ENCODE measurements at places on chromosomes 5 and 9. TPM values are rescaled to one million over a fixed set of nuclear protein-coding genes. Genes with fewer than 3 reads are reported as not detected.

DNA sequence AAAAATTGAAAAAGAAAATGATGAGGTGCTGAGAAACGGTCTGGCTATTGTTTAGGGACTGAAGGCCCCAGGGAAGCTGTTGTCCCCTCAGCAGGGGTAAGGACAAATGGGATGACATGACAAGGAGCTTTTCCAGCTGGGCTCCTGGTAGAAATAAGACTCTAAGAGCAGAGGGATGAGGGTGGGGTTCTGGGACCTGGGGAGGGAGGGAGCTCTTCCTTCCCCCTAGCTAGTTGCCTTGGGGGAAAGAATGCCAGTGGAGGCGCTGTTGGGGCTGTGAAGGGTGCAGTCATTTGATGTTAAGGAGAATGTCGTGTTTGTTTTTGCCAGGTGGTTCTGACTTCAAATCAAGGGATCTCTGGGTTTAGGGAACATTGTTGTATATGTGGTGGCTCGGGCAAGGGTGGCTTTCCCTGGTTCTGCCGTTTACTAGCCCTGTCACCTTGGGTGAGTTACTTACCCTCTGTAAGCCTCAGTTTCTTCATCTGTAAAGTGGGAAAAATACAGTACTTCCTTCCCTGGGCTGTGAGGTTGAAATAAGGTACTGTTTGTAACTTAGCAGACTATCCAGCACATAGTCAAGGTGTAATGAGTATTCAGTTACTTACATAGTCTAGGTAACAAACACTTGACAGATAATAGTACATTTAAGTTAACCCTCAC lies 47.8 kb downstream of the WWC1 start:
- no peak for DNase-seq

- no peak for DNase-seq
Measured at GRCh38 chr9:78510035-78510434, 213.1 kb downstream of the PSAT1 start.

DNA sequence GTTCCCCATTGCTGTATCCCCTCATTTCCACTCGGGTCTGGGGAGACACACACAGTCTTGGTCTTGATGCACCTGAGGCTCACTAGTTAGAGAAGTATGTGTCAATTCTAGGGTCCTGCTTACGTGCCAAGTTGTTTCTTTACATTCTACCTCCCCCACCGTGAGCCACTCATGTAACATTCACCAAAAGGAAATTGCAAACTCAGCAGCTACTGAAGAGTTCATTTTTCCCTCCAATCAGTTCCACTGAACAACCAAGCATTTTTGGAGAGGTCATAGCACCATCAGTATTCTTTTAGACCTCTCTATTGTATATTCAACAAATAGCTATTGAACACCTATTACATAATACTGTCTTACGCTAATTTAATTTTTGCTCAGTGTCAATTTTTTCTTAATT lies 281.1 kb downstream of the SH3GL2 start:
- DNase-seq = no peak

- DNase-seq = no peak
Measured at GRCh38 chr9:77455312-77455927, 192.7 kb downstream of the GNA14 start.

GRCh38 chr5:65771266-65771665 lies 49.3 kb downstream of the NLN start:
- no peak for DNase-seq

DNA sequence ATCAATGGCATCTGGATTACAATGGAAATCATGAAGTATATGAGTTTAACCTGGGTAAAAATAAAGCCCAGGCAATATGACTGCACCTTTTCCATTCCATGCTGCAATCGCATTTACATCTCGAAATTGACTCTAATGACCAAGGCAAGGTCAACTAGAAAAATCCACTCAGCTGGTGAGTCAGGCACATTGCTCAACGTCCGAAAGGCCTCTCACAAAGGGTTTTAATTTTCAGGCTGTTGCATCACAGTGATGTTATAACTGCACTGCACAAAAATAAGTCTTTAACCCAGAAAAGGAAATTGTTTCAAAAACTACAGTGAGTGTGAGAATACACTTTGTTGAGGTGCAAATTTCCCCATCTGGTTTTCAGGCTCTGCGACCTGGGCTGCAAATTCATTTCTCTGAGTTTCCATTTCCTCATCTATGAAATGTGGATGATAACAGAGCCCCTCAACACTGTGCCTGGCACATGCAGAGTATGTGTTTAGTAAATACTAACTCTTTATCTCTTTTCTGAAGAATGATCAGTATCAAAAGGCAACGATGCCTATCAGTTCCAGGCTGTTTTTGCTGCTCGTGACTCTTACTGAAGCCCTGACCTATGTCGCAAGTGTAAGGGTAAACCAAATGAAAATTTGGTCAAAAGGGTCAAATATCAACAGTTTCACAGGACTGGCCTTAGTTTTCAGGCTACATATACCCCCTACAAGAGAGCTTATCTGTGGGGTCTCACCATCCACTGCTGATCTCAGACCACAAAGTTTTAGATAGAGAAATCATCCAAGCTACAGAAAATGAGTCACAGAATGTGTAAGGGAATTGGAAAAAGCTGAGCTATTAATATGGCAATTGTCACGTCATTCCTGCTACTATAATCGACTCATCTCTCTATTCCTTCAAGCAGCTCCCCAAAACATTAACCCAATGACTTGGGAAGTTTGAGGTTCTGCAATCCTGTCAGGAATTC lies 4.1 kb downstream of the NFIL3 start:
- peak; percentile 84 for DNase-seq

GRCh38 chr5:119405419-119405818 lies 46.9 kb upstream of the HSD17B4 start:
- DNase-seq = no peak

GRCh38 chr9:121743441-121744001 lies 92.1 kb downstream of the DAB2IP start:
- peak; percentile 93 for DNase-seq

DNA sequence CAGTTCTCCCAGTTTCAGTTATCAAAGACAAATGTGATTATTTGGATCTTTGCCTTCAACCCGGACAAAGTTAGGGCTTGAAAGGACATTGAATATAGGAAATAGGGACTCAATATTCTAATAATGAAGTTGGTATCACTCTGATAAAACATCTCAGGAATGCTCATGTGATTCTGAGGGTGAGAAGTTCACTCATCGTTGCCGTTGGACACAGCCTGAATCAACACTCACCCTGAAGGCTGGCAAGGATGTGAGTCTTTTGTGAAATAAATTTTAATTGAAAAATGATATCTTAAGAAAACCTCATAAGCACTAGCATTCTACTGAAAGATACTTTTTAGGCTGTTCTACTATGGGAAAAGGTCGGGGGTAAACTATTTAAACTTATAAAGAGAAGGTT lies 44.8 kb upstream of the C9orf72 start:
- DNase-seq = no peak

GRCh38 chr5:39892708-39893107 lies 467.9 kb upstream of the DAB2 start:
- DNase-seq = no peak

- no peak for DNase-seq
Measured at GRCh38 chr5:128014578-128014977, 69.0 kb upstream of the SLC12A2 start.

GRCh38 chr5:13331585-13331984 lies 612.9 kb downstream of the DNAH5 start:
- DNase-seq = no peak

DNA sequence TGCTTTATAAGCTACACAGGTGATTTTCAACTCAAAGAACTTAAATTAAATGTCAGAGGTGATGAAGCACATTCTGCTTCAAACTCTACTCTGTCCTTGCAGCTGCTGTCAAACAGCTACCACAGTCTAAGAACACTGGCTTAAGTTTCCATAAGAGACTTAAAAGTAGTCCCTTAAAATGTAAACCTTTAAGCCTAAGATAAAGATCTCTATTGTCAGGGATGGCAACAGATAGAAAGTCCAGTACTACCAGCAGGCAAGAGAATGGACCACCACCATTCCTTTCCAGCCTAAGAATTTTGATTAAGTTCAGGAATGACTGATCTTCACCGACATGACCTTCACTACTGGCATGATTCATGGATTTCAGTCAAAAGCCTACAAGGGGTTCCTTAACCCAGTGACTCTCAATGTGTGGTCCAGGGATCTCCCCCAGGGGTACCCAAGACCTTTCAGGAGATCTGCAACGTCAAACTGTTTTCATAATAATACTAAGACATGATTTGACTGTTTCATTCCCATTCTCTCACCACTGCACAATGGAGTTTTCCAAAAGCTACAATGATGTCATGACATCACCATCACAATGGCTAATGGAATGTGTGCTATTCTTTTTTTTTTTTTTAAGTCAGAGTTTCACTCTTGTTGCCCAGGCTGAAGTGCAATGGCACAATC lies 41.1 kb upstream of the PLPP6 start:
- no peak for DNase-seq

DNA sequence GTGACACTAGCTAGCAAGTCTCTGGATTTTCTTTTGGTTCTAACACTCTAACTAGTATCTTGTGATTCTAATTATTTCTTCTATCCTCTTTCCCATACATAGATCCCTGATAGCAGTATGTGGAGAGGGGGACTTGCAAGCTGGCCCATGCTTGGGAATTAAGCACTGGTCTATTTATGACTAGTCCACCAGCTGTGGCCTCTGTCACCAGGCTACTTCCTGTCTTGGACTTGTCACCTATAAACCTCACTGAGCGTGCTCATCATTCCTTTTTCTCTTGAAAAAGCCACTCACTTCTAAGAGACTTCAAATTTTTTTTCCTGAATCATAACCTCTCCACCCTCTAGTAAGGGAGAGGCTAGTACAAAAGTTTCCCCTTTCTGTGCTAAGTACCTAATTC lies 32.3 kb upstream of the MAMDC2 start:
- DNase-seq = no peak

- no peak for DNase-seq
Measured at GRCh38 chr5:107512029-107512428, 158.7 kb downstream of the EFNA5 start.

GRCh38 chr5:115072266-115073064 lies 97.2 kb downstream of the TRIM36 start:
- no peak for DNase-seq

DNA sequence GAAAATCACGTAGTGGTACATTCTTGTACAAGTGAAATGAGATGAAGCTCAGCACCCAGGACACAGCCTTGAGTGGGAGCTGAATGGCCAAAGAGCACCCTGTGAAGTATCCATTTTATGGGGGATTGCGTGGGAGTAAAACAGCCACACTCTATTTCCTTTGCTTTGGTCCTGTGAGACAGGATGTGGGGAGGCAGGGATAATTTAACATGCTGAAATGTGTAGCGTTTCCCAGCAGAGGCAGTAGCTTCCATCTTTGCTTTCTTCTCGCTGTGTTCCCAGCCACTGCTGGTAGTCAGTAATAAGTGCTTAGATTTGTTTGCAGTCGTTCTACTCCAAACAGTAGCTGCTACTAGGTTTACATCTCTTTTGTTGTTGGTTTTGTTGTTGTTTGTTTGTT lies 4.4 kb downstream of the IL31RA start:
- DNase-seq = no peak

SCGB3A2 gene
- total RNA-seq = not detected

DDX4 gene
- not detected for total RNA-seq

IPPK gene
- total RNA-seq = 49.2 TPM

AIF1L gene
- 17.2 TPM for total RNA-seq

LRRTM2 gene
- 0.16 TPM for total RNA-seq

CMBL gene
- total RNA-seq = 2.4 TPM

STK32A gene
- 9.6 TPM for total RNA-seq
